Bronchus fibroblast of lung (primary cell): ENCODE measurements at places on chromosomes 16 and 17. TPM values are rescaled to one million over a fixed set of nuclear protein-coding genes. Genes with fewer than 3 reads are reported as not detected.

TERB1 gene
- total RNA-seq = not detected in 2 replicates

ORAI3 gene
- total RNA-seq = 36.0 and 37.8 TPM in 2 replicates

GCGR gene
- not detected in 2 replicates for total RNA-seq

TNFRSF13B gene
- not detected in 2 replicates for total RNA-seq

WNK4 gene
- total RNA-seq = 0.74 and 1.7 TPM in 2 replicates

KRTAP4-4 gene
- total RNA-seq = not detected in 2 replicates

GP1BA gene
- total RNA-seq = not detected in 2 replicates

RNF43 gene
- total RNA-seq = under 0.01 TPM in 1 of 2 replicates, not detected in the other

ABCC12 gene
- 0.17 TPM in 1 of 2 replicates, not detected in the other for total RNA-seq

GRIN2A gene
- total RNA-seq = under 0.01 TPM in 1 of 2 replicates, not detected in the other

PCGF2 gene
- total RNA-seq = 2.9 and 3.6 TPM in 2 replicates

MYH1 gene
- total RNA-seq = not detected in 2 replicates

CIITA gene
- total RNA-seq = under 0.01 and 0.30 TPM in 2 replicates

TMEM100 gene
- total RNA-seq = 2.7 and 3.4 TPM in 2 replicates

SLC13A2 gene
- not detected in 2 replicates for total RNA-seq

CCL14 gene
- not detected in 2 replicates for total RNA-seq
